ENCODE measurements at places on chromosomes 1 and 21.

DNA sequence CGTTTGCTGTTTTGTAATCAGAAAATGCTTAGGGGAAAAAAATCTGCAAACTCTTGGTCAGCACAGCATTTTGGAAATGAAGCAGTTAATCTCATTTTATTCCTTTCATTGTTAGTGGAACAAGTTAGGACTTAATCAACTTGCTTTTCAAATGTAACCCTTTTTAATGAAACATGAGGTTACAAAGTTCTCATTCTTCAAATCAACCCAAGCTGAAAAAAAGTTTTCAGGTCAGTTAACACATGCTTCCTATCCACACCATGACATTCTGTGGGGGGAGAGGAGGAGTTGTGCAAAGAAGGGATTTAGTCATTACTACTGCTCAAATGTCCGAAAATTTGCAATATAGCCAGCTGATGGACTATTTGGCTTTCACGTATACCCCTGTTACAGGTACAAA is 283.2 kb upstream of the LYPLAL1 start:
- DNase-seq: no peak

GRCh38 chr1:31617916-31618746 is 642 bp downstream of the HCRTR1 start:
- no peak for DNase-seq

GRCh38 chr21:44072111-44072510 is 35.1 kb upstream of the PWP2 start:
- DNase-seq: no peak

DNA sequence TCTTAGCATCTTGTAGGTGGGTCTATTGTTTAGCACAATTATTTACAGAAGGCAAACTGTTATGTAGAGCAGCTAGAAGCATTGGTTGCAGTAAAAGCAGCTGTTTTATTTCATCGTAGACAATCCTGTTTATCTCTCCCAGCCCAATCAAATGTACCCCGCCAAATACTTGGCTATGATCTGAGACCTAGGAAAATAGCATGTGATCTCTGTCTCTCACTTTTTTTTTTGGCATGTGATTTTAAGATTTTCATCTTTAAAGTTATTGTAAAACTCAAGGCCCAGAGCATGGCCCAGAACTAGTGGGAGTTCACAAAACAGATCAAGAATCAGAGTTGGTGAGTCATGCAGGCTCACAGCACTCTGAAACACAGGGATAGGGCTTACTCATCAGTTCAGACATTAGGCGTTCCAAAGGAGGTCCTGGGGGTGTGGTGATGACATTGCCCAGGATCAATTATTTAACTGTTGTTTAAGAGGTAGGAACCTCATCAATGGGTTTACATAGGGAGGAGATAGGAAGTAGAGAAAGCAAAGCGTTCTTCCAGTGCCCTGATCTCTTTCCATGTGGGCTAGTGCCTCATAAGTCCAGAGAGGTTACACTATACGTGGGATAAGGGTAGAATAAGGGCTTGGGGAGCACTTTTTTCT is 40.2 kb downstream of the TBX19 start:
- no peak for DNase-seq

DNA sequence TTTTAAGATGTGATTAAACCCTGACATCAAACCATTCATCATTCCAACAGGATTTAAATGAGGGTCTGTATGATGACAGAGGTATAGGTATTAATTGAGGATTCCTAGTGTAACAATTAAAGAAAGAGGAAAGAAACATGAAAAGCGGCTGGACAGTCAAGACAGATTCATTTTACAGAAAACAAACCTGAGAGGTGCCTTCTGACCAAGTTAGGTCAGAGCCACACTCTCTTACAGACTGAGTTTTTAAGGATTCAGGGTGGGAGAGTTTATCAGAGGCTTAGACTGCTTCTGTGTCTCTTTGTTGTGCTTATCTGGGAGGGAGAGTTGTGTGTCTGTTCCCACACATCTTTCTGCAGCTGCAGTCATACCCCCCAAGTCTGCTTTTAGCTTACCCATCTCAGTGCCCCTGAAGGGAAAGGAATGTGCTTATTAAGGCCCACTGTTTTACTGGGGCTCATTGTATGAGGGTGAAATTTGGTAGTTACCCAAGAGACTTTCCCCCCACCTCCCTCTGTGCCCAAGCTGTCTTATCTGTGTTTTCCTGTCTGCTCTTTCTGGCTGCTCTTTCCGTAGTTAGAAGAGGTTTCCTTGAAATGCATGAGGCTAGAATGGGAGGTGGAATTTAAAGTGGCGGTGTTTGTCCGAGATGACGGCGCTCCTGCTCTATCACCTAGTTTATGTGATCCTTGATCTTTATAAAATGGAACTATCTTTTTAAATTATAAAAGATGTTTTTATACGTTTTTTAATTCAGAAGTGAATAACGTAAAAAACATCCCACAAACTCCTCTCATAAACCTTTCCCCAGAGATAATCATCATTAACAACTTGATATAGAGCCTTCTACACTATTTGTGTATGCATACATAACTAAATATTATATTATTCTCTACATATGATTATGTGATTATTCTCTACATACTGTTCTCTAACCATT is 96.0 kb upstream of the TNFSF4 start:
- DNase-seq: no peak

DNA sequence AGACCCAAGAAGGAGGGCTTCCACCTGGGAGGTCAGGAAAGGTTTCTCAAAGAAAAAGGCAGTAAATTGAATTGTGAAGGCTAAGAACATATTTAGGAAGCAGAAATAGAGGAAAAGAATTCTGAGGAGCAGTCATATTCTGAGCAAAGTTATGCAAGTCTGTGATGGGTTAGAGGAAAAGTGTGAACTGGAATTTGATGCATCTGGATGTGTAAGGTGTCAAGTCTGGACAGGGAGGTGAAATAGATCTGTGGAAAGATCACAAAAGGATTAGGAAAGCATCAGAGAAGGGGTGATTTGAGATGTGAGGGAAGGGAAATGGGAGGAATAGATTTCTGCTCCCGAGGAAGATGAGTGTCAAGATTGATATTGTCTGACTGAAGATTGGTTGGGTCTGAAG is 18.1 kb upstream of the PRDM2 start:
- DNase-seq: no peak

DNA sequence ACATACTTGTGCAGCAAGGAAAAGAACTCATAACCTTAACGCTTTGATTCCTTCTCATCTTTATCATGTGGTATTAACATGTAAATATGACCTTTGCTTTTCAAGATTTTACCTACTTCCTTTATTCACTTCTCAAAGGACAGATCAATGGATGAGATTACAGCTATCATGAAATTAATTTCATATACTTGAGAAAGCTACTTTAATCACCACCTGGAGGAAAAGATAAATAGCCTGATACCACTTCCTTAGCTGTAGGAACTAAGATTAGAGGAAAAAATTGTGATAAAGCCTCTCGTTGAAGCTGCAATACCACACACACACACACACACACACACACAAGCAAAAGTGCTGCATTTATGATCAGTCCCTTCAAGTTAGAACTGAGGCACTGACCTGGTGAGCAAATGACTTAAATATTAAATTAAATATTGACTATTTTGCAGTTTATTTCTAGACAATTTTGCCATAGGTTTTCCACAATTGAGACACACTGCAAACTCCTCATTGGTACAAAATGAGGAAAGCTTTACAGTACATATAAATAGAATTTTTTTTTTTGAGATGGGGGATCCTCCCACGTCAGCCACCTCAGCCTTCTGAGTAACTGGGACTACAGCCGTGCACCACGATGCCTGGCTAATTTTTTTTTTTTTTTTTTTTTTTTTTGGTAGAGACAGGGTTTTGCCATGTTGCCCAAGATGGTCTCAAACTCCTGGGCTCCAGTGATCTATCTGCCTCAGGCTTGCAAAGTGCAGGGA is 27.2 kb upstream of the DMRTB1 start:
- DNase-seq: no peak

DNA sequence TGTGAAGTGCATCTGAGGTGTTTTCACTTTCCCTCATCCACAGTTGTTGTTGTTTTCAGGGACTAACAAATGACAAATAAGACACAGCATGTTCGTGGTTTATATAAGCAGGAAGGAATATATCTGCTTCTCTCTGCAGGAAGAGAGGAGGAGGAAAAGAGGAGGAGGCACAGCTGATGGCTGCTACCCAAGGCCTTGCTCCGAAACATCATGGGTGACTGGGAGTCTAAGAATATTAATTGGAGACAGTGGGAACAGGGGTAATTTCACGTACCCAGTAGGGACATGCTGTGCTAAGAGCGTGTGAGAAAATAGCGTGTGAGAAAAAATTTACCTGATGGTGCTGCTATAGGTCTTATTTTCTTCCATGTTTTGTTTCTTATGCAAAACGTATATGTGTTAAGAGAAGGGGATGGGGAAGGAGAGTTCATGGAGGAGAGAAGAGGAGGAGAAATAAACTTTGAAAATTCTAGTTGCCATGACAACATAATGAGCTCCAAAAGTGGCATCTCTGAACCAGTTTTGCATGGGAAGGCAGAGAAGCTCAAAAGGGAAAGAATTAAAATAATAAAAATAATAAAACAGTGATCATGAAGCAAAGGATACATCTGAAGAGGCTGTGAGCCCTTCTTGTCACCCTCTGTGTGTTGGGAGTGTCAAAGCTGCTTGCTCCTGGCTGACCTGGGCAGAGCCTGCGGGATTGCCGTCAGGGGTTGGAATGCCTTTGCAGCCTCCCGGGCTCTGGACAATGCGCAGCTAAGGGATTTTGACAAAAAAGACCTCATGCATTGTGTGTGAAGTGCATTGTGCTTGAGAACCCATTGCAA is 192.0 kb downstream of the CACNA1E start:
- DNase-seq: no peak

DNA sequence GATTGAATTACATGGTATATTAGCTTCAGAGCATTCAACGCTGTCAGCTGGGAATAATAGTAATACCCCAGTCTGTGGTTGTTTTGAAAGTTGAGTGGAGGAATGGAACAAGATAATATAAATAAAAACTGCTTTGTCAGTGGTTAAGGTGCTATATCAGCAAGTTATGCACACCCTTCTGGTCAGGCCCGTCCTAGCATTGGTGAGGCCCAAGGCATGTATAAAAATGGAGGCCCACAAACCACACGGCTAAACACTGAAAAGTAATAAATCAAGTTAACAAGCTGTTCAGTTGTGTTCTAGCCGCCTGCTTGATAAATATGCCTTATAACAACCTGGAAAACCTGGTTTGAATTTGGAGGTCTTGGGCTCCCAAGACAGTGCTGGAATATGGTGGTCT is 77.4 kb downstream of the PSMG1 start:
- DNase-seq: no peak

GRCh38 chr21:18776936-18777335 is 373.4 kb upstream of the TMPRSS15 start:
- DNase-seq: no peak

GRCh38 chr1:35554266-35555211 is 2.7 kb downstream of the KIAA0319L start:
- DNase-seq: no peak

GRCh38 chr1:61101536-61101935 is 19.2 kb downstream of the NFIA start:
- no peak for DNase-seq

- no peak for DNase-seq
Measured at GRCh38 chr21:33071770-33072306, 1.9 kb downstream of the OLIG1 start.

DNA sequence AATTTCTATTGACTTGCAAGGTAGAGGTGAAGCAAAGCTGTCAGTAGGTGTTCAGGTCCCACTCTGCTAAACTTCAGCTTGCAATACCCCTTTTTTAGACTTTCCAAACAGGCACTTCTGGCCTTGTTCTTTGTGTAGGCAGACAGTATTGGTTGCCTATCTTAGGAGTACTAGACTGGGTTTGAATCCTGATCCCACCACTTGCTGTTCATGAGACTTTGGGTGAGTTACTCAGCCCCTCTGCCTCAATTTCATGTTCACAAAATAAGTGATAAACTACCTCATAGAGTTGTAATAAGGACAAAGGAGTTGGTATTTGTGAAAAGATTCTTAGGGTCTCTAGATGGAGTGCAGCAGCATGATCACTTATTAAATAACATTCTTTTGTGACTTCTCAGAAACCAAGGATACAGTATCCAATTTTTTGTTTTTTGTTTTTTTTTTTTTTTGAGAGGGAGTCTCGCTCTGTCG is 5.2 kb downstream of the RCC1 start:
- DNase-seq: no peak

DNA sequence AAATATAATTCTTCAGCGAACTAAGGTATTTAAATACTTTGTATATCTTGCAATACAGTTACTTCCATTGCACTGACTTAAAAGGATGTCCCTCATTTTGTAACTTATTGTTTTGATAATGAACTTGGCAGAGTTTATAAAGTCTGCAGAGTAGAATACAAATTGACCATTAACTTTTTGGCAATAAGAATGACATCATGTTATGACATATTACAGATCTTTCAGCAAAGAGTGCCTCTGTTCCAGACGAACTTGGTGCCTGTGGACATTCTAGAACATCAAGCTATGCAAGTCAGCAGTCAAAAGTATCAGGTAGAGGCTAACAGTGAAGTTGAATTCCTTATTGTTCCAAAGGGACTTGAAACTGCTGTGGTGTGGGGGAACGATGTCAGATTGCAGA is 32.9 kb downstream of the HENMT1 start:
- DNase-seq: no peak

DNA sequence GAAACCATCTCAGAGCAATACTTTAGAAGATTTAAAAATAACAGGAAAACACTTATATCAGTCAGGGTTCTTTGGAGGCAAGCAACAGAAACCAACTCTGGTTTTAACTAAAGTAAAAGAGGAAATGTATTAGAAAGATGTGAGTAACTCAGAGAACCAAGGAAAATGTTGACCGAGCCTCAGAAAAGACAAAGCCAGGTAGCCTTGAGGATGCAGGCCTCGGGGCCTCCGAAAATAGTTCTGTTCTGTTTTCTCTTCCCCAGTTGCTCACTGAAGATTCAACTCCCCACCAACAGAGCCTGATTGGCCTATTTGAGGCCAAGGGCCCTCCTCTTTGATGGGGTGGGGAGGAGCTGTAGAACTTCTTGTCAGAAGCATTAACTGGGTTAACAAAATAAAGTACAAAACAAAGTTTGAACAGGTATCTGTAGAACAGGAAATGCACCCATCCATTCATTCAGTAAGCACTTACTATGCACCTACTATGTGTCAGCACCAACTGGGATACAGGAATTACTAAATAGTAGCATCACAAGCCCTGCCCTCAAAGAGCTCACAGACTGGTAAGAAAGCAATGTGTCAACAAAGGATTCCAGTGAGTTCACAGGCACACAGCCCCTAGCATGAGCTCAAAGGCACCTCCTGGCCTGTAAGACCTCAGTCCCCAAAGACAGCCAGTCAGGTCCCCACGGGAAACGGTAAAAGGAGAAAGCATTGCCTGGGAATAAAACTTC is 12.6 kb downstream of the SLAMF8 start:
- no peak for DNase-seq

- no peak for DNase-seq
Measured at GRCh38 chr1:99122039-99122438, 117.4 kb upstream of the PLPPR5 start.

- DNase-seq: no peak
Measured at GRCh38 chr21:45892156-45892915, 89.2 kb upstream of the COL6A1 start.

Data from activated CD8-positive, alpha-beta memory T cell treated with anti-CD3 and anti-CD28 coated beads for 4 hours (primary cell).